ENCODE measurements at places on chromosomes 11 and 22.

DNA sequence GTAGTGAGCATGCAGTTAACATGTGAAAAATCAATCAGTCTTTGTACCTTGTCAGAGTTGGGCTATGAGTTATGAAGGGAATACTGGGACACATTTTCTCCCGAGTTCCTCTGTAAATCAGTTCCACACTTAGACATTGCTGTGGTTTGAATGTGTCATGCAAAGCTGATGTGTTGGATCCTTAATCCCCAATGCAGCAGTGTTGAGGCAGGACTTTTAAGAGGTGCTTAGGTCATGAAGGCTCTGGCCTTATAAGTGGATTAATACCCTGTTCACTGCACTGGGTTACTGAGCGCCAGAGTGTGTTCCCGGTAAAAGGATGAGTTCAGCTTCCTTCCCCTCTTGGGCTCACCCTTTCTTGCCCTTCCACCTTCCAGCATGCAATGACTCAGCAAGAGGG lies 742.1 kb upstream of the TENM4 start:
- no peak for DNase-seq

DNA sequence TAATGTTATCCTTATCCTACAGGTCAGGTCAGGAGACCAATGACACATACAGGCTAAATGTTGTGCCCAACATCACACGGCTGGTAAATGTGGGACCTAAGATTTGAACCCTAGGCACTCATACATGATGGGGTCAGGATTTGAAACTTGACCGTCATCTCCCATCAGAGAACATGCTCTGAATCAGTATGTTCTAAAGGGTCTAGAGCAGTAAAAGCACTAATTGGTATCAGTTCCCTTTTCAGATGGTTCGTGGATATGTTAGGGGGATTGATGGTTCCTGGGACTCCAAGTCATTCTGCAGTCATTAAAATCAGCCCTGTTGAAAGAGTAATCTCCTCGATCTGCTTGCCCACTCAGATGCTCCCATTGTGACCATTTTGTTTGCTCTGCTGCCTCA lies 65.5 kb downstream of the BMAL1 start:
- DNase-seq, result no peak

DNA sequence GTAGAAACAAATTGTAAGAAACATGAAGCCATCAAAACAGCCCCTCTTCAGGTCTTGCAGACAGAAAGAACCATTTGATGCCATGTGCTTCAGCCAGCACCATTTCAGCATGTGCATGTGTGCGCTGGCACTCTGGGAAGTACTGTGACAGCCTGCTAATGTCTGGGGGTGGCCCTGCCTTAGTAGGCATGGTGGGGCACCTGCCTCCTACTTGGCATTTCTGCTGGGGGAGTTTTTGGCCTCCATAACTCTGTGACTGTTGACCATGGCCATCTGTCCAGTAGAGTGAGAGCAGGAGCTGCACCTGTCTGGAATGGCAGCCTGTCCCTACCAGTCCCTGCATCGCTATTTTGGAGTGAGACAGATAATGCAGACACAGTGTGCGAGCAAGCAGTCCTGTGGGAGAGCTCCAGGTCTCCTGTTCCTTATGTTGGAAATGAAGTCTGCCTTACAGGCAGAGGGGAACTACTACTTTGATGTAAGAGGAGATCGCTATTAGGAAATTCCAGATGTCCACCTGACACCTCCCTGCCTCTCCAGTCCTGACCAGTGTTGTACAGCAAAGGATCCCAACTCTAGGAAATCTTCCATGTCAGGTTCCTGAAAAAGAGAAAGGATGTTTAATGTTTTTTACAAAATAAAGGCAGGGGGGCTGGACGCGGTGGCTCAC lies 102.5 kb downstream of the ATXN10 start:
- no peak for DNase-seq

DNA sequence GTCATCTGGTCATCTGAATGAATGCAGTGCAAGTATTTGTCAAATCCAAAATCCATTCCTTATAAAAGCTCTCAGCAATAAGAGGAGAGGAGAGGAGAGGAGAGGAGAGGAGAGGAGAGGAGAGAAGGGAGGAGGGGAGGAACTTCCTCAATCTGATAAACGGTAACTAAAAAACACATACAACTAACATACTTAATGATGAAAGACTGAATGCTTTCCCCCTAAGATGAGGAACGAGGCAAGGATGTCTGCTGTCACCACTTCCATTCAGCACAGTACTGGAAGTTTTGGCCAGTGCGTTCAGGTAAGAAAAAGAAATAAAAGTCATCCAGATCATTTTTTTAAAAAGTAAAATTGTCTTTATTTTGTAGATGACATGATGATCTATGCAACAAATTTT lies 80.4 kb downstream of the CD82 start:
- DNase-seq, result no peak

- no peak for DNase-seq
Observed at GRCh38 chr22:29434288-29434687, 4.1 kb upstream of the RFPL1 start.

- DNase-seq, result peak; percentile 95
Observed at GRCh38 chr11:60925868-60926267, 1.6 kb downstream of the TMEM132A start.

GRCh38 chr11:75214411-75214821 lies 26.2 kb upstream of the TPBGL start:
- peak; percentile 83 for DNase-seq

GRCh38 chr22:44231233-44231632 lies 50.5 kb downstream of the PARVG start:
- DNase-seq, result no peak

DNA sequence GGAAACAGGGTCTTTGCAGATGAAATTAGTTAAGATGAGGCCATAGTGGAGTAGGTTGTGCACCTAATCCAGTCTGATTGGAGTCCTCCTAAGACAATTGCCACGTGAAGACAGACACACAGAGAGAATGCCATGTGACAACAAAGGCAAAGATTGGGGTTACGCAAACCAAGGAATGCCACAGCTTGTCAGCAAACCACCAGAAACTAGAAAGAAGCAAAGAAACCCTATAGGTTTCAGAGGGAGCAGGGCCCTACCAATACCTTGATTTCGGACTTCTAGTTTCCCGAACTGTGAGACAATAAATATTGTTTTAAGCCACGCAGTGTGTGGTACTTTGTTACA lies 8.2 kb upstream of the LAYN start:
- DNase-seq, result peak; percentile 61

DNA sequence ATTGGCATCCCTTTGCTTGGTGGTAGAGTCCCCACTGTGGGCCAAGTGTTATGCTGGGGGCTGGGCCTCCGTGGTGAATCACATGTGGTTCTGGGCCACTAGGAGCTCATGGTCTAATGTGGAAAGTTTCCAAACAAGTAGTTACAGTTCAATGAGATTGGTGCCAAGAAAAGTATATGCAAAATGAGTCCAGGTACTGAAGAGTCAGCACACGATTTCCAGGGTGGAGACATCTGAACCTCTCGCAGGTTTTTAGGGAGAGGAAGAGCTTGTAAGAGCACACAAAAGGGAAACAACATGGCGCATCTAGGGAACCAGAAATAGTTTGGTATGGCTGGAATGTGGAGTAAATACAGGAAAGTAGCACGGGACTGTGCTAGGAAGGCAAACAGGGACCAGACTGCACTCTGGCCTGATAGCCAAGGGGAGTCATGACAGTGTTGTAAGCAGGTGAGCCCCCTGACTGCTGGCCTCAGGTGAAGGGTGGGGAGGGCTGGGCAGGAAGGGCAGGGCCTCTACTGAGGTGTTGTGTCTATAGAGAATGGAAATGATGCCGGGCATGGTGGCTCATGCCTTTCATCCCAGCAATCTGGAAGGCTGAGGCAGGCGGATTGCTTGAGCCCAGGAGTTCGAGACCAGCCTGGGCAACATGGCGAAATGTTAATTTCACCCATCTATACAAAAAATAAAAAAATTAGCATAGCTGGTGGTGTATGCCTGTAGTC lies 12.6 kb downstream of the POLR2F start:
- DNase-seq, result no peak

GRCh38 chr11:72577271-72577721 lies 96.9 kb downstream of the PDE2A start:
- no peak for DNase-seq

DNA sequence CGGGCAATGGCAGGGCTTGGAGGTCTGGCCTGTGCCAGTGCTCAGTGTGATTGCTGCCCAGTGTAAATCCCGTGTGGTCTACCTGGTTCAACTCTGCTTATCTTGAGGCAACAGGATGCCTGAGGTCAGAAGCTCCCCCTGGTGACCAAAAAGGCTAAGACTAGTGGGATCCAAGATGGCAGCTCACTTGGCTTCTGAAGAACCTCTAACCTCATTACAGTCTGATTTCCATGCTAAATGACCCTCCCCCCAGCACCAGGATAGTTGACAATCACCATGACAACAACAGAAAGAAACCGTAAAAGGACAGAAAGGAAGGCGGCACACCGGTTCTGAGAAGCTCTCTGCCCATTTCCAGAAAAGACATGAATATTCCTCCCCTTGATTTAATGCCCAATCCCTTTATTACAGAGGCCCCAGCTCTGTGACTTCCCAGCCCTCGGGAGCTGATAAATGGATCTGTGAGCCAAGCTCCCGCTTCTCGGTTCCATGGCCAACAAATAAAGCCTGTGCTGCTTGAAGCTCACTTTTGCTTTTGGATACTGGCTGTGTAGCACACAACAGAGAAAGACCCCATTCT lies 398.4 kb downstream of the CTTN start:
- peak; percentile 2 for DNase-seq

DNA sequence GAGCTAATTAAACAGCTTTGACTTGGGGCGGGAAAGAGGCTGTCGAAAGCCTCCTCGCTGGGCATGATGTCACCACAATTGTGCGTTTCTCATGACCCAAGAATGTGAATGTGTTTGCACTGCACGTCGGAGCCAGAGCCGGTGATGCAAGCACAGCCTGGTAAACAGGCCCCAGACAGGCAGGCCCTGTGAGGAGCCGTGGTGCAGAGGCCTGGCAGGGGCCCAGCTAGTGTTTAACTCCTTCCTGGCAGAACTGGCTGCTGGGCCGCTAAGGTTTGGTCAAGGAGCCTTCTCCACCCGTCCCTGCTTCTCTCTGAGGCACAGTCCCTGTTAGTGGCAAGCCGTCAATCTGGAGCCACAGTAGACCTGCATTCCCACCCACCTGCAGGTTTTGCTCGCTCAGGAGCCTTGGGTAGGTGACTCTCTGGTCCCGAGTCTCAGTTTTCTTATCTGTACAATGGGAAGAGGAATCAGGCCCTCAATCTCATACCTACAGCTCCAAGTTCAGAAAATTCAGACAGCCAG lies 25.4 kb upstream of the SMTN start:
- peak; percentile 100 for DNase-seq

DNA sequence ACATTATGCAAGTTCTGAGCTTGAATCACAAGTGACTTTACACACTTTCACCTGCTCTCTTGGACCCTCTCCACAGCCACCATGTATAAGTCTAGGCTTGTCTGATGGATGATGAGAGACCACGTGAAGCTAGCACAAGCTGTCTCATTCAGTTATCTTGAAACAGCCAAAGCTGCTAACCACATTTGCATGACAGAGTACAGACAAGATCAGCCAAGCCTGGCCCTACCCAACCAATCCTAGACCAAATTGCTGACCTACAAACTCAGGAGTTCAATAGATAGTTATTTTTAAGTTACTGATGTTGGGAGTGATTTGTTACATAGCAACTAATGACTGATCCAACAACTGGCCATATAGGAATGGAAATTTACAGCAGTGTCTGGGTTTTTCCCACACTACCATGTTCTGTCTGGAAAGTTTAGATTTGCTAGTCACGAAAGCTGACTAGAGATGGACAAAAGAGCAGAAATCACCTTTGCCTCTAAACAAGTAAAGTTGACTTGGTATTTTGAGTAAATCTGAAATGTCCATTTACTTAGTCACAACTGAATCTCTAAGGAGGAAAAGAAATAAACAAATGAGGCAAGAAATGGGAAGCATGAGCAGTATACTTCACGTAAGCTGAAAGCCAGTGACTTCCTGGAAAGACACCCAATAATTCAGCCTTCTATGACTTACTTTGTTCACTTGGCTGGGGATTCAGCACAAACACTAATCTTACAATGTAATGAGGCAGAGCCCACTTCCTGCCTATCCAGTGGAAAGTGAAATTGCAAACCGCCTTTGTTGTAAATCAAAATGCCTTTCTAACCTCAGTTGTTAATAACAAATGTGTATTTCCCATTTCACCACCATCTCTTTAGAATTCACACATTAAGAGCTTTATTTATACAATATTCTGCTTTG lies 101.7 kb downstream of the FAM181B start:
- DNase-seq, result peak; percentile 39

- DNase-seq, result no peak
Observed at GRCh38 chr11:86588566-86589090, 83.8 kb downstream of the ME3 start.

GRCh38 chr22:40056559-40056958 lies 61.8 kb downstream of the FAM83F start:
- DNase-seq, result no peak

- no peak for DNase-seq
Observed at GRCh38 chr11:69702769-69703452, 911 bp downstream of the FGF19 start.

GRCh38 chr11:34251589-34251980 lies 106.2 kb downstream of the ABTB2 start:
- peak; percentile 51 for DNase-seq

DNA sequence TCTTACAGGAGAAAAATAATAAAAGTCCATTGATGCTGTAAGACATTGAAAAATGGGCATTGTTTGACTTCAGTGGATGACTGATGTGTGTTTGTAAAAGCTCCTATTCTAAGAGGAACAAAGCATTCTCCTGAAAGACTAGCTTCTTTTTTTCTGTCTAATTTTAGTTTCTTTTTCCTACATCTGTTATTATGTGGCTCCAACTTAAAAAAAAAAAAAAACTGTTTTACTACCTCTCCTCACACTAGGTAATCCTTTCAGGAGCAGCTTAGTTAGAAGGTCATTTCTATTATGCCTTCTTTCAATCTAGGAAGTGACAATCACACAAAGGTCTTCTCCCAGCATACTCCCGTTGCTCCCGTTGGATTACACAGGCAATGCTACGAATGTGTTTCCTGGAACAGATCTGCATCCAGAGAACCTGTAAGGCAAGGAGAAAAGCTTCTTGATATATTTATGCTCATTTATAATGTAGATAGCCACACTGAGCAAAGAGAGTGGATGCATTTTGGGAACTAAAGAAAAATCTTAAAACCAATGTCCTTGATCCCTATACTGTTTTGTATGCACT lies 595.1 kb upstream of the CCDC179 start:
- DNase-seq, result no peak

GRCh38 chr11:23569134-23569533 lies 708.9 kb upstream of the CCDC179 start:
- DNase-seq, result no peak
